ENCODE measurements at places on chromosomes 5 and 9.

GRCh38 chr5:137566780-137567179, 67.7 kb upstream of the SPOCK1 start:
- no peak for DNase-seq

GRCh38 chr5:96752341-96753016, 55.3 kb downstream of the ERAP1 start:
- peak; percentile 33 for DNase-seq

- DNase-seq: no peak
Measured at GRCh38 chr5:77211691-77212047, 1.2 kb downstream of the PDE8B start.

DNA sequence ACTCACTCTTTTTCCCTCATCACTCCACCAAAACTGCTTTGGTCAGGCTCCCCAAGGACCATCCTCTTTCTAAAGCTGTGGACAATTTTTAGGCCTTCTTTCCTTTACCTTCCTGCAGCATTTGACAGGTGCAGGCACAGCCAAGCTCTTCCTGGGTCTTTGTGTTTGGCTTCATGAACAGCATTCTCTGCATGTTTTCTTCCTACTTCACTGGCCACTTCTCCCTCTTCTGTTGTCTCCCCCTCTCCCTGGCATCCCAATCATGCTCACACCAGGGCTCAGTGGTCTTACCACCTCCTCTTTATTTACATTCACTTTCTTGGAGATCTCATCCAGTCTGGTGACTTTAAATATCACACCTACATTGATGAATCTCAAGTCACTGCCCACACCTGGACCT, 51.1 kb downstream of the CTNND2 start:
- DNase-seq: no peak

DNA sequence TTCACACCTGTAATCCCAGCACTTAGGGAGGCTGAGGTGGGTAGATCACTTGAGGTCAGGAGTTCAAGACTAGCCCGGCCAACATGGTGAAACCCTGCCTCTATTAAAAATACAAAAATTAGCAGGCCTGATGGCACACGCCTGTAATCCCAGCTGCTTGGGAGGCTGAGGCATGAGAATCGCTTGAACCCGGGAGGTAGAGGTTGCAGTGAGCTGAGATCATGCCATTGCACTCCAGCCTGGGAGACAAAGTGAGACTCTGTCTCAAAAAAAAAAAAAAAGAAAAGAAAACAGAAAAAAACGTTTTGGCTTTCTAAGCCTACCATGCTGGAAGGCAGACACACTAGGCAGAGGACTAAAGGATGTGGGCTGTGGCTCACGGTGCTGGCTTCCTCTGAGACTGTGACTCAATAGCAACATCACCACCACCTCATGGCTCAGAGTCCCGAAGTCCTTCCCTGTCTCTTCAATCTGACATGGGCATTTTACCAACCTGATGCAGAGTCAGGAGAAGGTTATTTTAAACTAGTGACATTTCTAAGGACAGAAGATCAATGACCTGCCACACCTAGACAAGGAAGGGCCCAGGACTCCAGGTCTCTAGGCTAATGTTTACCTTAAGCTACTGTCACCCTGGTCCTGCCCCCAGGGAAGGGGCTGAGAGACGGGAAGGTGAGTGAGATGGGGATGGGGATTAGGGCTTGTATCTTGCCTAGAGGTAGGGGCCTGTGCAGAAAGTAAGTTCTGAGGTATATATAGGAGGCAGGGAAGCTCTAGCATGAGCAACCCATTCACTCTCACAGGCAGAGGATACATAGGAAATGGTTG, 3.7 kb downstream of the ECSCR start:
- no peak for DNase-seq

Measured in amniotic stem cell (primary cell).